Uterus (tissue), 4 donors: ENCODE measurements at places on chromosomes 7 and 10. TPM values are rescaled to one million over a fixed set of nuclear protein-coding genes. Genes with fewer than 3 reads are reported as not detected.
A peak's percentile ranks its signal among the peaks of the same experiment; 100 is the strongest.

- DNase-seq, result no peak
These were observed 64.9 kb upstream of the PITRM1 start for GRCh38 chr10:3237530-3237929.

DNA sequence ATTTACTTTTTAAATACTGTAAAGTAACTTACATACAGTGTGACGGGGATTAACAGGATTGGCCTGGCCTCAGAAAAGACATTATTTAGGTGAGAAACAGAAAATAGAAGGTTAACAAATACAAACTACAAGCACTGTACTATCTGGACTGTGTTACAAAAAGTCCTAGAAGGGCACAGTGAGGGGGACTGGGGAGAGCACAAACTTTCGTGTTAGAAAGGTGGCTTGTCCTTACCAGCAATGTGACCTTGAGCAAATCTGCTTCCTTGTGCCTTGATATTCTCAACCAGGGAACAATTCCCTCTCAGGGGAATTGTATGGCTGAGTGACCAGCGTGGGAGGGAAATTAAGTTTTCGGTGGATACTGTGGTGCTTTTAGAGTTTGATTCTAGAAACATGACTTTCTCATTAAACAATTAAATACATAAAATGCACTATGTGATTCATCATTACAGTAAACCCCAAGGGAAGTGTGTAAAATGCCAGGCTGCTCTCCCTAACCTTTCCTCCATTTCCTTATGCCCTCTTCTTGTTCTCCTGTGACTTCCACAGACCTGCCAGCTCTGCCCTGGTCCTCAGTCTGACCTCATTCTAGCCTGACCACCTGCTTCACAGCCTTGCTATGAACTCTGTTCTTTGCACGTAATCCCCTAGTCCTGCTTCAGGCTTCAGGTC is 57.7 kb downstream of the OSBPL3 start:
- DNase-seq, result no peak

DNA sequence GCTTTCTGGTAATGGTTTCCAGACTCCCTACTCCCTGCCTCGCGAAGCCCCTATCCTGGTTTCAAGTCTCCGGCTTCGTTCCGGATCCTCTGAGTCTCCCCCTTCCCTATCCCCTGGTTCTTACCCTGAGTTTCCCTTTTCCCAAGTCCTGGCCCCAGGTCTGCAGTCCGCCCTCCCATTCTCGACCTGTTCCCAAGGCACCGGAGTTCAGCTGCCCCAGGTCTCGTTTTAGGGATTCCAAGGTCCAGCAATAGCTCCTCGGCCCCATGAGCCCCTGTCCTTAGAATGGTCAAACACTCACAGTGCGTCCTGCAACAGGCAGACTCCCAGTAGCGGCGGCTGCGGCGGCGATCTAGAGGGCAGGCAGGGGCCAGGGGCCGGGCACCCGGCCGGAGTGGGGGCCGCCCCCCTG is 274 bp downstream of the PITX3 start:
- no peak for DNase-seq

DNA sequence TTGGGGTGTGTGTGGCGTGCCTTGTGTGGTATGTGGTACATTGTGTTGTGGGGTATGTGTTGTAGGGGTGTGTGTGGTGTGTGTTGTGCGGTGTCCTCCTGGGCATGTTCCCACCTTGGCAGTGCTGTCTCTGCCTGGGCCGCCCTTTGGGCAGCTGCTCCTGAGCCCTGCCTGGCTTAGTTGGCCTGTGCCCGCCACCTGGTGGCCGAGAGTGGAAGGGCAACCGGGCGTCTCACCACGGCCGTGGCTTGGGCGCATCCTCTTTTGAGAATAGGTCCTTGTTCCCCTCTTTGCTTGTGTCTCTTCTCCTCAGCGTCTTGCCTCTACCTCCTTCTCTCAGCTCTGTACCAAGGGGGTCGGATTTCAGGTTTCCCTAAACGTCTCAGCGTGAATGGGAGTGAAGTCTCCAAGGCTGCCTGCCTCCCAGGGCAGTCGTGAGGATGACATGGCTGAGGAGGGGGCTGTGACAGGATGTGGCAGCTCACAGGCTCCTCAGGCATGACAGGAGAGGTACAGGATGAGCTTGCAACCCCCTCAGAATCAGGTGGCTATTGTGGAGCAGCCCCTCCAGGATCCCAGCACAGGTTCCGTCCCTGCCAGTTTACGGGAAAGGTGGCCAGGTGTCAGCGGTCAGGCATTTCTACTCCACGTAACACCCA is 98.4 kb upstream of the PODXL start:
- DNase-seq, result peak; percentile 84

- no peak for DNase-seq
These were observed 45.5 kb upstream of the TMEM140 start for GRCh38 chr7:135102372-135102771.

DNA sequence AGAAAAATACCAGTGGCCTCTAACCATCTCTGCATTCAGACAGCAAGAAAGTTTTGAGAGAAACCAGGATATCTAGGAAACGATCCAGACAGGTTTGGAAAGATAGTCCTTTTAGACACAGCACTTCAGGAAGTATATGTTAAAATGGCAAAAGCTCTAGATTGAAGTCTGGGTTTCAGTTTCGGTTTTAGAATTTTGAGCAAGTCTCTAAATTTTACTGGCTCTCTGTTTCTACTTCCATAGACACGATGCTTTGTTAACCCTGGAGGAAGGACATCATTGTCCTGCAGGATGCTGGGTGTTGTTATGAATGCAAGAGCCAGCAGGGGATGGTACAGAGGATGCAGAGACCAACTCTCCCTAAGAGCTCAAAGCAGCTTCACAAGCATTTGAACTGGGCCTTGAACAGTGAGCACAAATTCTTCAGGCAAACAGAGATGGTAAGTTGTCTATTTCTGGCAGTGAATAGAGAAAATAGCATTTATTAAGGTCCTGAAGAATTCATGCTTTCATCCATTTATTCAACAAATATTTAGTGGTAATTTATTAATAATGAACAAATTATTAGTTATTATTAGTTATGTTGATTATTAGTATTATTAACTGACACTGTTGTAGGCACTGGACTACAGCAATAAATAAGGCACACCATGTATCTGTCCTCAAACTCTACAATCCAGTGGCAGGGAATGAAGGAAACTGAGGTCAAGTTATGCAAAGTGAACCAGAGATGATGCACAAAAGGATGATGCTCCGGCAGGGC is 152.7 kb upstream of the NRP1 start:
- no peak for DNase-seq

DNA sequence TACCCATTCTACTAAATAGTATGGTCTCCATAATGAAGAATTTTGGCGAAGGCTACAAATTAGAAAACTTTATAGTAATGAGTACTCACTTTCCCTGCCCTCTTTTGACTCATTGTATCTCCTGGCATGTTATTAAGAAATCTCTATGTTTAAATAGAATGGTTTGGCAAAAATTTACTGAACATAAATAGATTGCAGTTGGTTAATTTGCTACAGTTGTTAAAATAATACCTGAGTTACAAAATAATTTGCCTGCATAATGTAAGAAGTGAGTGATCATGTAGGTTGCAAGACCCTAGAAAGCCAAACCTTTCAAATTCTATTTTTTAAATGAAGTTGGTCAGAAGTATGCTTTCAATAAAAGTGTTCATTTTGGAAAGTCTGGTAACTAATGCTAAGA is 176.8 kb upstream of the AHR start:
- no peak for DNase-seq

DNA sequence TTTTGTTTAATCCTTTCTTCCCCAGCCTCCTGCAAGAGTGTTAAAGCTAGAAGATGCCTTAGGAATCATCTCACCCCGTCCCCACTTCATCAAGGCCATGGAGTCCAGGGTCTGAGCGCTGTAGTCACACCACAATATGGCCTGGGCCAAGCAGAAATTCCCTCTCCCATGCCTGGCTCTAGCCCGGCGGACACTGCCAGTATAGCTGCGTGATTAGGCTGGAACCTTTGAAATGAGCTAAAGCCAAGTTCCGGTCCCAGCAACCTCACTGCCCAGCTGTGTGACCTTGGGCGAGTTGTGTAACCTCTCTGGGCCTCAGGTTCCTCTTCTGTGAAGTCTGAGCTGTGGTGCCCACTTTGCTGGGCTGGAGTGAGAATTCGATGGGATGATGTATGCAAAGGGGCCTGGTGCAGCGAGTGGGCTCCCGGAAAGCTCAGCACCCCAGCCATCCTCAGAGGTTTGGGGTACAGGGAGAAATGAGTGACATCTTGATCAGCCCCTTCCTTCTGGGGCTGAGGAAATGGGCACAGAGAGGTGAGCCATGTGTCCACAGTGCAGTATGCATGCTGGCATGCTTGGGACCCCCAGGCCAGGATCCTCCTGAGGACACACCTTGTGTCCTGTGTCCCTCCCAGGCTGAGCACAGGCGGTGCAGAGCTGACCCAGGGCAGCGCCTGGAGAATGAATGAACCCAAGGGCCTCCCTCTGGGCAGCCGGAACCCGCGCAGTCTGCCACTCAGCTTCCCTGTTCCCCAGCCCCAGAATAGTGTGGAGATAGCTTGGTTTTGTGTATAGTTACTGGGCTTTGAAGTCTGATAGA is 118.6 kb downstream of the ZMIZ1 start:
- DNase-seq, result no peak

GRCh38 chr10:35854661-35855060 is 212.6 kb upstream of the FZD8 start:
- no peak for DNase-seq

- DNase-seq, result no peak
These were observed 25.0 kb downstream of the RGS10 start for GRCh38 chr10:119517235-119518141.

DNA sequence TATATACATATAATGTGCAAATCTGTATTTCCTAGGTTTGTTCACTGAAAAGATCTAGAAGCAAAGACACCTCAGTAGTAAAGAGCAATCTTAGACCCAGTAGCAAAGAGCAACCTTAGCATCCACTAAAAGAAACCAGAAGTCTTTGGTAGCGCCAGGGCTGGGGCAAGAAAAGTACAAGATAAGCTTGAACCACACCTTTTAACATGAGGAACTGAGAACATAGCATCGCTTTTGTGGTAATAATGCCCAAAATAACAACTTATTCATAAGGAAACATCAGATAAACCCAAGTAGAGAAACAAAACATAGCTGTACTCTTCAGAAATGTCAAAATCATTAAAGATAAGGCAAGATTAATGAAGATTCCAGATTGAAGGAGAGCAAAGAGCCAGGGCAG is 173.4 kb downstream of the IMMP2L start:
- no peak for DNase-seq

GRCh38 chr10:12243864-12244620 is 48.1 kb downstream of the CDC123 start:
- no peak for DNase-seq

DNA sequence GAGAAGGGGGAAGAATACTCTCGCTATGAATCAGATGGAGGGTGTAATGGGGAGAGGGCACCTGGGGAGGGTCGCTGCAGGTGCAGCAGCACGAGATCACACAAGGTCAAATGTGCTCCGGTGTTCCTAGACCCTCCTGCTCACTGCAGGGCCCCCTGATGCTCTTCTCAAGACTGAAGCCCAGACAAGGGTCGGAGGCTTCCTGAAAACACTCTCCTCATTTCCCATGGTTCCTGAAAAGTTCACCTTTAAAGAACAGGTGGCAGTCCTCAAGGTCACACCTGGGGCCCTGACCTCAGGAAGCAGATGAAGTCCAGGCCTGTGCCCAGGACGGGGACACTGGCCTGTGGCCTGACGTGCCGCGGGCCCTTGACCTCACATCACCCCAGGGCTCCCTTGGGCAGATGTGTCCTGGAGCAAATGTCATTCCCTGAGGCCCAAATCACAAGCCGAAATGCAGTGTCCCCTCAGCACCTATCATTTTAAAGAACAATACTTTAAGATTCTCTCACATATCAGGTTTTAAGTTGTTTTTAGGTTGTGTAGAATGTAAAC is 289.8 kb downstream of the GLRX3 start:
- DNase-seq, result no peak

DNA sequence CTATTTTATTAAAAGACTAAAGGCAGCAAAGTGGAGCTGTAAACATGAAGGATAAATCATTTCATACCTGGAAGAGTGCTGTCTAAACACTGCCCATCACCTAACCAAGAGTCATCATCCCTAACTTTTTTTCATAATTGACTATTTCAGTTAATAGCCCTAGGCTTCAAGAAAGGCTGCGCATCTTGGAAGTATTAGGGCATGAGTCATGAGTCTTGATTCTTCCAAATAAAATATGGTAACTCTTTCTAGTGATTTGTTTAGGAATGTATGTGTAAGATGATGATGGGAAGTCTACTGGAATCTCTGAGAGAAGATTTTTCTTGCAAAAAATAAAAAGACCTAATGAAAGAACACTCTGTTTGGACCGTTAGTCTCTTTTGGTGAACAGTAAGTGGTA is 207.7 kb upstream of the AHR start:
- DNase-seq, result no peak

GRCh38 chr7:22252016-22252415 is 104.9 kb downstream of the RAPGEF5 start:
- no peak for DNase-seq

DNA sequence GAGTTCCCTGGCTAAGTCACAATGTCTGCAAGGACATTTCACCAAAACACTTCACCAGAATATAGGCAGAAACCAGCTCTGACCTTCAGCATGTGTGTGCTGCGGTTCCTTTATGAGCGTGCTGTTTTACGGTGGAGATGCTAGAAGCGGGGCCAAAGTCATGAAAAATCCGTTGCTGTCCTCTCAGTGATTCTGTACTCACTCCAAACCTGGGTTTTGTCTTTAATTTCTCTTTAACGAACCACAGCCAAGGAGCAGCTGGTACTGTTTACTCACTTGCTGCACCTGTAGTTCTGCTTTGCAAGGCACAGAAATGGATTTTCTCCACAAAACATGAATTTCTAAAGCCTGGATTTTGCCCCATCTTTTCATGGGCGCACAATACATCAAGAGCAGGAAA is 639.9 kb downstream of the PHTF2 start:
- no peak for DNase-seq

DNA sequence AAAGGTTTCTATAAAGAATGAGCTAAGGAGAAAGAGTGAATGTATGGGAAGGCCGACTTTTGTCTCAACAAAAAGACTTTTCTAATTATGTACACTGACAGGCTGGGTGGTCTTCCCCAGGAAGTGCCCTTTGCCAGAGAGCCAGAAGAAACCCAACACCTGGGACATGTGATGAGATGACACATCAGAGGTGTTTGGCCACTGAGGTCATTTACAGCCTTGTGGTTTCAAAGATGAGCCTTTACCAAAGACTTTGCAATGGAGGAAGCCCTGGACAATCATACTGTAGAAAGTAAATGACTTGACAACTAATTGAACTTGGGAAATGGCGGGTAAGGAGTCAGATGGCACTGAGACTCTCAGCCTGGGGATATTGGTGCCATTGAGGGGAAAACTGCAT is 3.4 kb upstream of the NRG3 start:
- no peak for DNase-seq

Gene R3HCC1L
- 5.9 TPM for total RNA-seq

Gene NPFFR1
- total RNA-seq, result 0.43 TPM

Gene ERVW-1
- not detected for total RNA-seq

Gene TFPI2
- 15.1 TPM for total RNA-seq

Gene OR2F1
- not detected for total RNA-seq

Gene SPDYE11
- total RNA-seq, result not detected

Gene EPO
- total RNA-seq, result 1.1 TPM

Gene RBP3
- not detected for total RNA-seq
